ENCODE measurements at places on chromosomes 16 and 17.

DNA sequence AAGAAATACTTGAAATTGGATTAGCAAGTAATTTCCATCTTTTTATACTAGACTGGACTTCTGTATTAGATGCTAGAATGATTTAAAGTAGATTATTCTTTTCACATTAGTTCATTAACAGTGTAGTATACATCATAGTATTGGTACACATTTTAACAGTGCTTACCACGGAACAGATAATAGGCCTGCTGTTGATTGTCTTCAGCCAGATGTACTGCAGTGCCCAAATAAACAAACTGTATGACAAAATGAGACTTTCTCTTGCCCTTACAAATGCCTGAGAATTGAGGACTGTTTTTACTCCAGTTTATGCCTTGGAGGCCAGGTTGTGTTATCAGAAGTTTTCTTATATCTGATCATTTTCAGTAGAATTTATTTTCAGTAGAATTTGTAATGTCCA, 631 bp downstream of the EVI2A start:
- DNase-seq = no peak

DNA sequence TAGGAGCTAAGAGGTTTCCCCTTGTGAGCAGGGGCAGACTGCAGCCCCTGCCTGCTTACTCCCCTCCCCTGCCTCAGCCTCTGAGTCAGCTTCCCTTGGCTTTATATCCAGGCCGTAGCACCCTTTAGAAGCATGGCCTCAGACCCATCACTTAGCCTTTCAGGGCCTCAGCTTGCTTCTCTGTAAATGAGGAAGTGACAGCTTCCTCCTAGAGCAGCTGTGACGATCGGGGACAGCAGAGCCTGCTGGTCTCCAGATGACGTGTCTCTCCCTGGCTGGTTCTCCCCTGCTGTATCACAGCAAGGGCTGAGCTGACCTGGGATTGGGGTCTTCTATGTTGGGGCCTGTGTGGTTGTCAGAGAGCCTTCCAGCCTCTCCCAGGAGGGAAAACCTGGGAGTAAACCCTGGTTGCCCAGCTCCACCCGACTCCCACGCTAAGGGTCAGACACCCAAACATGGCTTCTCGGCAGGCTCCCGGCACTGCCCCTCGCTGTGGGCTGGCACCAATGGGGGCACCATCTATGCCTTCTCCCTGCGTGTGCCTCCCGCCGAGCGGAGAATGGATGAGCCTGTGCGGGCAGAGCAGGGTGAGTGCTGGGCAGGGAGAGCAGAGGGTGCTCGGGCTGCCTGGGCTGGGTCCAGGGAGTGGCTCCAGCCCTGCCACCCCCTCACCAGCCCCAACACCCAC, 16.3 kb upstream of the MYO15B start:
- no peak for DNase-seq

DNA sequence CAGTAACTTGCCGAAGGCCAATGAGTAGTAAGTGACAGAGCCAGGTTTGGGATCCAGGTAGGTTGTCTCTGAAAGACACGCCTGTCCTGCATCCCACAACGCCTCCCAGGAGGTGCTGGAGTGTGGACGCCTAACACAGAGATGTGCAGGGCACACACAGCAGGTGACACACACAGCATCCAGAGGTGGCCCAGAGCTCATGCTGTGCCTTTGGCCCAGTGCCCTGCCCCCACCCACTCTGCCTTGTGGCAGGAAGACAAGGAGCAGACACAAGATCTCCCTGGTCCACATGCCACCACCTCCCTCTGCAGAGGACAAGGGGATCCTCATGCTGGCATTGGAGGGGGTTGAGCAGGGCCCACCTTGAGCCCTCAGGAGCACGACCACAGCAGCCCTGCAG, 14.7 kb upstream of the STH start:
- no peak for DNase-seq

DNA sequence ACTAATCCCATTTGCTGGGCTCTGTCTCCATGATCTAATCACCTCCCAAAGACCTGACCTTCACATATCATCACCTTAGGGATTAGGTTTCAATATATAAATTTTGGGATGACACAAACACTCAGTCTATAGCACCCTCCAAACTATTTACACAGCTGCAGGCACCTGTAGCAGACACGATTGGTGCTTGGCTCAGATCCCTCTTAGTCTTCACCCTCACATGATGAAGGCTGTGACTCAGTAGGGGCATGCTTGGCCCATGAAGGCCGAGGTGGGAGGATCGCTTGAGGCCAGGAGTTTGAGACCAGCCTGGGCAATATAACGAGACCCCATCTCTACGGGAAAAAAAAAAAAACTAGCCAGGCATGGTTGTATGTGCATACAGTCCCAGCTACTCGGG, 73.5 kb downstream of the HS3ST2 start:
- DNase-seq = no peak

GRCh38 chr16:31138621-31139578, 3.4 kb upstream of the PRSS8 start:
- no peak for DNase-seq

- DNase-seq = no peak
Observed at GRCh38 chr17:1298606-1299005, 19.1 kb downstream of the TRARG1 start.

- DNase-seq = no peak
Observed at GRCh38 chr17:28885951-28886350, 11.6 kb downstream of the FLOT2 start.

DNA sequence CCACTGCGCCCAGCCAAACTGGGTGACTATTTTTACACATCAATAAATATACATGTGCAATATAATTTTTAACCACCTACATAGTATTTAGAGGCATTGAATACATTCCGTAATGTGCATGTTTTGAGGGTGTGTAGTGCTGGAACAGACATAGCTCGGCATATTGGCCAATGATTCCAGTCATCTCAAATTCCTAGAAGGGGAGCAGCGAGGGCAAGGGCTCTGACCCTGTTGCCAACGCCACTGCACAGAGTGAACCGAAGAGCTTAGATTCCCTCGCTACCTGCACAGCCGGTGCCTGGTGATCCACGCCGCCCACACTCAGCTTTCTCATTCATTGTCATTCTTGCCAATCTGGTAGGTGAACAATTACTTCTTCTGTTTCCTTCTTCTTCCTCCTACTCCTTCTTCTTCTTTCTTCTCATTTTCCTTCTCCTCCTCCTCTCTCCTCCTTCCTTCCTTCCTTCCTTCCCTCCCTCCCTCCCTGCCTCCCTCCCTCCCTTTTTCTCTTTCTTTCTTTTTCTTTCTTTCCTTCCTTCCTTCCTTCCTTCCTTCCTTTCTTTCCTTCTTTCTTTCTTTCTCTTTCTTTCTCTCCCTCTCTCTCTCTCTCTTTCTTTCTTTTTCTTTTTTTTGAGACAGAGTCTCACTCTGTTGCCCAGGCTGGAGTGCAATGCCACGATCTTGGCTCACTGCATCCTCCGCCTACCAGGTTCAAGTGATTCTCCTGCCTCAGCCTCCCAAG, 26.3 kb upstream of the ATP2A3 start:
- no peak for DNase-seq

GRCh38 chr17:7587420-7588151, 2.3 kb downstream of the SOX15 start:
- DNase-seq = peak; percentile 24

DNA sequence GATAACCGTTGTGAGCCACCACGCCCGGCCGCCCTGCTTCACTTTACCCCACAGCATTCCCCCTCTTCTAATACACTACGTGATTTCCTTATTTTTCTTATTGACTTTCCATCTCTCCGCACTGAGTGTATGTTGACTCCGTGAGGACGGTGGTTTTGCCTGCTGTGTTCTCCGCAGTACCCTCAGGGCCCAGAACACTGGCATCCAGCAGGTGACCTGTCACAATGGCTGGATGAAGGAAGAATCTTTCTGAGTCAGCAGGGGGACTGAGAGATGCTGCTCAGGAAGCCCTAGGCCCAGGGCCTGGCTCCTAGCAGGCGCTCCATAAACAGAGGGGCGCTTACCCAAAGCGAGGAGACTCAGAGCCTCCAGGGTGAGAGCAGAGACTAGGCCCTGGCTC, 79.5 kb downstream of the RTN4RL1 start:
- no peak for DNase-seq

DNA sequence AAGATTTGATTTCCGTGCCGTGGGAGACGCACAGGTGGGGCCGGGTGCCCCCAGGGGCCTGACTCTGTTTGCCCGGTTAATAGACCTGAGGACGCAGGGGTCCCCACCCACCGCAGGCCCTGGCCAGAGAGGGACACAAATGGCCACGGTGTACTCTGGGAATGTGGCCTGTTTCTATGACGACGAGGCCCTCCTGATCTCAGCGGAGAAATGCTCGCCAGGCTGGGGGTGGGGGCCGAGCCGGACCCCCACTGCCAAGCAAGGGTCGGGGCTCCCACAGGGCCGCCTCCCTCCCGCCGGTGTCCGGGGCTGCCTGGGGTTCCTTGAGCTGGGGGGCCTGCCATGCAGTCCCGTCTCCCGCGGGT, 24.5 kb upstream of the C1QTNF8 start:
- DNase-seq = no peak

DNA sequence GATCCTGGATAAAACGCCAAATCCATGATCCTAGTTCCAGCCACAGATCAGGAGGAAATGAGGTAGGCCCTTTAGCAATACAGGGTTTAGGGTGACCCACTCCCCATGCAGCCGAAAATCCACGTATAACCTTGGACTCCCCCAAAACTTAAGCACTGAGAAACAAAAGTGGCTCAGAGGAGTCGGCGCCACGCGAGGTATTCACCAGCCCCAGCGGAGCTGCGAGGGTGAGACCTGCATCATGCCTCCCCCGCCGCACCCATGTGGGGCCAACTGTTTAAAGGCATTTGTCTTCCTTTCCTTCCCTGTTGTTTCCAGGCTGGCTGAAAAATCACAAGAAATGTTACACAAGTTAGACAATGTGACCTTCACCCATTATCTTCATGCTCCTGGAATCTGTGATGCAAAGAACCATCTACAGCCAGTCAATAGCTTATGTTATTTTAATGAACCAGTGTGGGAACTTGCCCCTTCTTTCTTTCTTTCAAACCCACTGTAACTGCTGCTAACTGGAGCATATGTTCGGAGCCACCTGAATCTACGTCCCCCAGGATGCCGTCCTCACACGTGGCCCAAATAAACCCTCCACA, 98.2 kb upstream of the METRNL start:
- no peak for DNase-seq

GRCh38 chr17:37713028-37713431, 31.8 kb downstream of the HNF1B start:
- DNase-seq = no peak

- DNase-seq = no peak
Observed at GRCh38 chr17:55561316-55561972, 50.2 kb upstream of the SMIM36 start.

DNA sequence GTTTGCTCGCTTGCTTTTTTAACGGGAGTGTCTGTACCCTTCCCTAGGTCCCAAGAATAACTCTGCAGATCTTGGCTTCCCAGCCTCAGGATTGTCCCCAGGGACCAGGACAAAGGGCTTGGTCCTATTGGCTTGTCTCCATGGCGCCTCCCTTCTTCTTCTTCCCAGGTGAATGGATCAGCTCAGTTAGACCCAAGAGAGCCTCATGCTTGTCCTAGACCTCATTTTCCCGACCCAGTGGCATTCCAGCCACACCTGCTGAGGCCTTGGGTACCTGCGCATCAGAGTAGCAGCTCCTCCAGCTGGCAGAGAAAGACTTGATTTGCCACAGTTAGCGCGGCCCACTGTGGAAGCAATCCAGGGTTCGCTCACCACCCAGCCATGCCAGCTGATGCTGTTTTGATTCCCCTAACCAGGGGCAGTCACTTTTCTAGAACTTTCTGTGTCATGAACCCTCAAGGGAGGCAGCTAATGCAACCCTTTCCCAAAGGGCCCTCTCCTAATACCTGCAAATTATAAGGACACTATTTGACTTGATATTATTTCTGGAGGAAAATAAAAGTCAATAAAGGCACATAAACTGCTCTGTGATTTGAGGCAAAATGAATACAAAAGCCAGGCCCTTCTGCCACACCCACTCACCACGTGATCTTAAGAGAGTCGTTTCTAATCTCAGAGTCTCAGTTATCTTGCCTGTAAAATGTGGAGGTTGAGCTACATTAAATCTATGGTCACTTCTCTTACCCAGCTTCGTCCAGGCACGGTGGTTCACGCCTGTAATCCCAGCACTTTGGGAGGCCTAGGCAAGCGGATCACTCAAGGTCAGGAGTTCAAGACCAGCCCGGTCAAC, 13.9 kb downstream of the GPR142 start:
- peak; percentile 40 for DNase-seq

DNA sequence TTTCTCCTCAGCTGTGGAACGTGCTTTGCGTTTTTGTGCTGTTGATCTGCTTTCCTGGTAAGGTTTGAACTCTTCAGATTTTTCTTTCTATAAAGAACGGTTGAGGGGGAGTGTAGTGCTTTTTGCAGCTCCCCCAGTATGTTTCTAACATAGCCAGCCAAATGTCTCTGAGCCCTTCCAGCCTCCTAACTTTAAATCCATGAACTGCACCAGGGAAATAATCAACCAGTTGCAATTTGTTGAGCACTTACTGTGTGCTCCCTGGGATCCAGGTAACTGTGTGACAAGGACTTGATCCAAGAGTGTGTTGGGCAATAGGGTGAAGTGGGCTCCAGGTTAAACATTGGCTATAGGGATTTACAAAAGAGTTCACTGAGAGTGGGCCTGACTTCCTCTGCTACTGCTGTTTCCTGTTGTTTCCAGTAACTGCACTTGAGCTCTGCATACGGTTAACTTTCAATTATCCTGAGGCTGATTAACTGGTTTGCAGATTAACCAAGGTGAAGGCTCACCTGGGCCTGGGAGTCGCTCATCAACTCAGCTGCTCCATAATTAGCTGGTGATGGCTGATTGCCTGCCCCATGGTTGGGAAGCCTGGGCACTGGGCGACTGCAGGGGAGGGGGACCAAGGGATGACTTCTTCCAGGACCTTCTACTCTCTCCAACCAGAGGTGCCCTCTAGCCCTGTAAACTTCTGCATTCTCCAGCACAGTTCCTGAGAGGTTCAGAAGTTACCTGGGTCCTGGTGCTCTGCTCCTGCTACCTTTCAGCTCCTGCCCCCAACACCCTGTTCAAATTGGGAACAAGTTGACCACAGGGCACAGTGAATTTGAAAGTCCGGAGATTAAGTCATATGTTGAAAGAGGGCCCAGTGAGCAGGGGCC, 19.5 kb downstream of the HLF start:
- no peak for DNase-seq

DNA sequence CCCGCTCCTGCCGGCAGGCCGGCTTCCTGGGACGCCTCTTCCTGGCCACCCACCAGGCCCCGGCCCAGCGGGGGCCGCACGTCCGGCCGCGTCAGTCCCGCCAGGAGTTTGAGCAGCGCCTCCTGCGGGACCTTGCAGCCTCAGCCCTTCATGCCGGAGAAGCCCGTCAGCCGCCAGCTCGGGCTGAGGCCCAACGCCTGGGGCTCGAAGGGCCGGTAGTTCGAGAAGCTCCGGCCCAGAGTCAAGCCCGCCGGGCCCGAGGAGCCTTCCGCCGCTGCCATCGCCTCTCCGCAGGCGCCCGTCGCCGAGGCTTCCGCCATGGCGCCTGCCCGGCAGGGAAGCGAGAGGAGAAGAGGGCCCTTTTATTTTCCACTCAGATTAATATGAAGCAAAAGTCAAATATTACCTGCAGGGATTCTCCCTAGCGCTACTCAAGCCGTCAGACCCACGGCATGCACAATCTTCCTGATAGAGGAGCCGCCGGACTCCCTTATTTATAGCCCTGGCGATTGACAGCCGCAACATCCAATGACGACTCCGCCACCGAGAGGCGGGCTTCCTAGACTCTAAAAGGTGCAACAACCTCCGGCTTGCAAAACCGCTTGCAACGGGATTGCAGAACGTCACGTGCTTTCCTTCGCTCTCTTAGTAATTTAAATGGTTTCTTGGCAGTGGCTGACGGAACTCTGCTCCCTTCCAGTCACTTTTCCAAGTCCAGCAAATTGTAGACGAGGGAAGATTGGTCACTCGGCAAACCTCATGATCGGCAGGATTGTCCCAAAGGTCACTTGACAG, at the start of gene SEPHS2:
Gene SEPHS2 (minus strand): TSS at position 467 of the 795 bp plus-strand sequence. CDS start 147 bp downstream, at position 320.
- DNase-seq = peak; percentile 99

All from cerebellar cortex (tissue), 1 donor.